ENCODE measurements at places on chromosomes 5 and 9.

GRCh38 chr5:143249851-143250250 lies 153.6 kb downstream of the NR3C1 start:
- DNase-seq = no peak

GRCh38 chr5:123097871-123098735 lies 9.1 kb downstream of the PRDM6 start:
- DNase-seq = no peak

GRCh38 chr9:35994959-35995358 lies 37.0 kb upstream of the OR2S2 start:
- no peak for DNase-seq

GRCh38 chr9:137130176-137130755 lies 8.7 kb upstream of the GRIN1 start:
- DNase-seq = no peak

DNA sequence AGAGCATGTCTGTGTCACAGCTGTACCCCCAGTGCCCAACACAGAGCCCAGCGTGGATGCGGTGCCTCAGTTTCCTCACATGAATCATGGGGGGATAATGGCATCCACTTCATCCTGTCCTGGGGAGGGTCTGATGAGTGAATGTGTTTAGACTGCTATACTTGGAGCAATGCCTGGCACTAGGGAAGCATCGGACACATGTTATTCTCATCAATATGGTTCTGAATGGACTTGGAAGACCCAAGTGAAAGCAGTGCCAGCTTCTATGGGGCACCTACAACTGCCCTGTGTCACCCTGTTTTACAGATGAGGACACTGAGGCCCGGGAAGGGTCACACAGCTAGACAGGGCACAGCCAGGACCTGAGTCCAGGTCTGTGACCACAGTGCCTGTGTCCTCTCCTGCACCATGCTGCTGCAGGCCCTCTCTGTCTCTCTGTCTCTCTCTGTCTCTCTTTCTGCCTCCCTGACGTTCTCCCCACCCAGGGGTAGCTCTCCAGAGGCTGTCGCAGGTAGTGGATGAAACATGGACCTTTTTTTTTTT lies 42.3 kb upstream of the NEK6 start:
- DNase-seq = no peak

DNA sequence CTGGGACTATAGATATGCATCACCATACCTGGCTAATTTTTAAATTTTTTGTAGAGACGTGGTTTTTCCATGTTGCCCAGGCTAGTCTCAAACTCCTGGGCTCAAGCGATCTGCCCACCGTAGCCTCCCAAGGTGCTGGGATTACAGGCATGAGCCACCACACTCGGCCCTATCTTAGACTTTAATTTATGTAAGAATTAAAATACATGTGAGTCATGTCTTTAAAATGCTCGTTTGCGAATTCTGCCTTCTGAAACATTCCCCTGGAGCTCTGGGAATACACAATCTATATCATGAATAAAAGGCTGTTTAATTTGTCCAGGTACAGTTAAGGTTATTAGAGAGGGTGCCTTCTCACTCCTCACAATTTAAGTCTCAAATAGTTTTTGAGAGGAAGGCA lies 32.8 kb downstream of the RHOBTB3 start:
- DNase-seq = no peak

GRCh38 chr9:76191493-76191892 lies 202.7 kb downstream of the RFK start:
- DNase-seq = no peak

All from H4 (cell line).